ENCODE measurements at places on chromosomes 12 and 14.

DNA sequence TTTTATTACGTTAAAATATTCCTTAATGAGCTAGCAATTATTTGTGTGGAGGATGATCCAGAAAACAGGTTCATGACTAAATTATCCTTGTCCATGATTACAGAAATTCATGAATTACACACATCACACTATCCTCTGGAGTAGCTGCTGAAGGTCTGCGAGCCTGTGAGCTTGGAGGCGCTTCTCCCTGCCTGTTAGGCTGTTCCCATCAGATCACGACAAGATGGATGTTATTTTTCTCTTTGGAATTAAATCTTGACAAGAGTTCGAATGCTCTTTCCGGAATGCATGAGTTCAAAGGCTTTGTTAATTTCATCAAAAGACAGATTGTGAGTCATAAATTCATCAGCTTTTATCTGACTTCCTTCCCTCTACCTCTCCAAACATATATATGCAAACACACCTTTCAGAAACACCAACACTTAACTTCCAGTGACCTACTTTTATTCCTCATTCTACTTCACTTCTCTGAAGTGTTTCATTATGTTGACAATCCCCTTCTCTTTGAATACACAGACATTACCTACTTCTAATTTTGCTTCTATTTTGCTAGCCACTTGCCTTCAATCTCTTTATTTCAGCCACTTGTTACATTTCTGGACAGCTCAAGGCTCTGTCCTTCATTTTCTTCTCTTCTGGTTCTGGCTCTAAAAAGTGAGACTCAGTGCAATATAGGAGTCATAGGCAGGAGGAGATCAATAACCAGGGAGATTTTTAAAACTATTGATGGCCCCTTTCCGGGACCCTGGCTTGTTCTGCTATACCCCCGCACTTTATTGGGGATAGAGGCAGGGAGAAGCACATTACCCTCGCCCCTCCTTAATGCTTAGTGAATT is 274.6 kb downstream of the BTG1 start:
- DNase-seq, result no peak

- no peak for DNase-seq
Observed at GRCh38 chr12:49987625-49988303, 15.0 kb downstream of the AQP6 start.

DNA sequence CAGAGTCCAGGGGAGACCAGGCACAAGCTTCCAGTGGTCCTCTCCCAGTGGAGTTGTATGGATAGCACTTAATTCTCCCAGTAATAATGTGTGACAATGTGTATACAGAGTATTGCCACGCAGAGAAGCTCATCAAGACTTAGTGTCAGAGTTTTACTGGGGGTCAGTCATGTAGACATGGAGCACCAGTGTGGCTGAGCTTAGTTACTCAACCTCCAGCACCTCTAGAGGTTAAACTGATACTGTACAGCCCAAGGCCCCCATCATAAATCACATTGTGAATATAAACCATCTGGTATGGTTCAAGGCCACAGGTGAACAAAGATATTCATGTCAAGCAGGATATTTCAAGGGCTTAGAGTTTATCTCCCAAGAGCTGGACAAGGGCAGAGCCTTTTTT is 378.1 kb upstream of the TMPO start:
- no peak for DNase-seq

GRCh38 chr12:107108995-107109508 is 15.7 kb upstream of the CRY1 start:
- no peak for DNase-seq

- no peak for DNase-seq
Observed at GRCh38 chr14:79829405-79830166, 381.7 kb downstream of the DIO2 start.

- DNase-seq, result no peak
Observed at GRCh38 chr12:52601671-52602070, 408 bp upstream of the KRT72 start.

DNA sequence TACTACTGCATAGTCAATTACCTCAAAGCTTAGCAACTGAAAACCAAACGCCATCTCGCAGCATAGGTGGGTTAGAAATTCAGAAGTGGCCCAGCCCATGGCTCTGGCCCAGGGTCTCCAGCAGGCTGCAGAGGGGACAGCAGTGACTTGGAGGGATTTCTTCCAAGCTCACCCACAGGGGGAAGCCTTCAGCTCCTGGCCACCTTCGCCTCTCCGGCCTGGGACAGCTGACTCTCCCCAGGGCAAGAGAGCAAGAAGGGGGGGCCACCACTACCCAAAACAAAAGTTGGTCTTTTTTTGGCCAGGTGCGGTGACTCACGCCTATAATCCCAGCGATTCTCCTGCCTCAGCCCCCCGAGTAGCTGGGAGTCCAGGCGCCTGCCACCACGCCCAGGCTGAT is 32.2 kb upstream of the ANKRD9 start:
- no peak for DNase-seq

GRCh38 chr12:1126091-1126490 is 135.1 kb downstream of the ERC1 start:
- no peak for DNase-seq

DNA sequence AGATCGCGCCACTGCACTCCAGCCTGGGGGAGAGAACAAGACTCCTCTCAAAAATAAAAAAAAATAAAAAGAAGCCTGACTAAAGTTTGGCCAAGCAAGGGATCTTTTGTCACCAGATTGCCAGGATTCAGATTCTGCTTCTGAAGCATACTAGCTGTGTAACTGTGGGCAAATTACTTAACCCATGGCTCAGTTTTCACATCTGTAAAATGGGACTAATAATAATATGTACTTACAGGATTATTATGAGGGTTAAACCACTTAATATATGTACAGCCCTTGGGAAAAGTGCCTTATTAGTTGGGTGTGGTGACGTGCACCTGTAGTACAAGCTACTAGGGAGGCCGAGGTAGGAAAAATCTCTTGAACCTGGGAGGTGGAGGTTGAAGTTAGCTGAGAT is 21.7 kb upstream of the YAF2 start:
- DNase-seq, result no peak

- DNase-seq, result no peak
Observed at GRCh38 chr12:39440101-39440500, 2.8 kb downstream of the KIF21A start.

DNA sequence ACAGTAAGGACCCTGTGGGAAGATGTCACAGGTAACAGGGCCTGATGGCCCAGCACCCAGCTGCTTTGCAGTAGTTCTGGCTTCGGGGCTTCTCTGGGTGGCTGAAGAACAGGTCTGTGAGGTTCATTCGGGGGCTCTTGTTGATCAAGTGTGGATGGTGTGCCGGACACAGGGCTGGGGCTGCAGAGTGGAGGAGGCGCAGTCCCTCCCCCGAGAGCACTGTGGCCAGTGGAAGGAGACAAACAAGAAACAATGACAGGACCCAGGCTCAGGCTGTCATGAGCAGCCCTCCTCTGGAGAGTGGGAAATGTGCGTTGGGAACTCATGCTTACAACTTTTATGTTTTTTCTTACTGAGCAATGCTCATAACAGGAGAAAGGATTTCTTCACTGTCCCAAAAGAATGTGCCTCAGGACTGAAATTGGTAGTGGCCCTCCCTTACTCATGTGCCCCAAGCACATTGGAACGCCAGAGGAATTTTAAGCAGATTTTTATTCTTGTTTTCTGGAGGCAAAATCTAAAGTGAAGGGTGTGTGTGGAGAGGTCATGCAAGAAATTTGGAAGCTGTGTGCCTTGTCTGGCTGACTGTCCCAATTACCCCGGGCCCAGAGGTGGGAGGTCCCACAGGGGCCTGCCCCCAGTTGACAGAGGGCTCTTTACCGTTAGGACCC is 233.8 kb downstream of the CACNA1C start:
- DNase-seq, result no peak

DNA sequence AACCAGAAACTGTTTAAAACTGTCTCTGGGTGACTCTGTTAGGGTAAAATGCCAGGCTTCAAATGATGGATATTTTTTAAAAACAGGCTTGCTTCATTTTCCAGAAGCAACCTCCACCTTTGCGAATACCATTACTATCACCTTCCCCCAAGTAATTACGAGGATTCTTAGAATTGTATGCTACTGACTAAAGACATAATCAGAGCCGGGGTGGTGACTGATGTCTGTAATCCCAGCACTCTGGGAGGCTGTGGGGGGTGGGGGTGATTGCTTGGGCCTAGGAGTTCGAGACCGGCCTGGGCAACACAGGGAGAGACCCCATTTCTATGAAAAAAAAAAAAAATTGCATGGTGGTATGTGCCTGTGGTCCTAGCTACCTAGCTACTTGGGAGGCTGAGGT is 38.3 kb downstream of the FGD6 start:
- no peak for DNase-seq
